ENCODE measurements at places on chromosomes 11 and 22.

DNA sequence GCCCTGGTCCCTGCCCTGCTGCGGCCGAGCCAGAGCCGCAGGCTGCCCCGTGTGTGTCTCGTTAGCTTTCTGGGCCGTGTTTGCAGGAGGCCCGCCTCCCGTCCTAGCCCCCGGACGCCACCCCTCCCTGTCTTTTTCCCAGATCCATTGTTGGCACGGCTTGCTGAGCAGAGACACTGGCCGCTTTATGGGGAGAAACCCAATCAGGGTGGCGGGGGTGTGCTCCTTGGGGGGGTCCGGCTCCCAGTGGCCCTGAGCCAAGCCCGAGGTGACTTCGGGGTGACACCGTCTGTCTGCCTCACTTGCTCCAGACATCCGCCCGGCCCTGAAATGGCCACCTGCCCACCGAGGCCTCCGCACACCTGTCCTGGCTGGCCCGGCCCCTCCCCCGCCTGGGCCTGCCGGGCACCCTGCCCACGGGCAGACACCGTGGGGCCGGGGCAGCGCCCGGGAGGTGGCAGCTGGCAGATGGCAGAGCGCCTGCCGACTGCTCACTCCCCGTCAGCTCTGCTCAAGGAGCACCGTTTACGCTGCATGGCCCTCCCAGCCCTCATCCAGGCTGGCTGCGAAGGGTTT lies 43.1 kb upstream of the PPARA start:
- DNase-seq = peak; percentile 92

DNA sequence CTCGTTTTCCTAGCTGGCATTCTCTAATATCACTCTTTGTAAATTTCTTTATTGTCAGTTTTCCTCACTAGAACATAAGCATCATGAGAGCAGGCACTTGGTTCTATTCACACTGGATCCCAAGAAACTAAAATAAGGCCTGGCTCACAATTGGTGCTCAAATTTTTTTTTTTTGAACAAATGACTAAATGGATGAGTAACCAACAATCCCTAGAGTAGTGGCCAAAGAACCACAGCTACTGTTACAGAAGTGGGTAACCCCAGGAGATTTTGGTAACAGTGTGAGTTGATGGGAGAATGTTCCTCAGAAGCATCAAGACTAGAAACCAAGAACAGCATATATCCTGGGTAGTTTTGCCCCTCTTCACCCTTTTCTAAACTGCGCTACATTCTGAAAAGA lies 572.6 kb downstream of the INSC start:
- no peak for DNase-seq

DNA sequence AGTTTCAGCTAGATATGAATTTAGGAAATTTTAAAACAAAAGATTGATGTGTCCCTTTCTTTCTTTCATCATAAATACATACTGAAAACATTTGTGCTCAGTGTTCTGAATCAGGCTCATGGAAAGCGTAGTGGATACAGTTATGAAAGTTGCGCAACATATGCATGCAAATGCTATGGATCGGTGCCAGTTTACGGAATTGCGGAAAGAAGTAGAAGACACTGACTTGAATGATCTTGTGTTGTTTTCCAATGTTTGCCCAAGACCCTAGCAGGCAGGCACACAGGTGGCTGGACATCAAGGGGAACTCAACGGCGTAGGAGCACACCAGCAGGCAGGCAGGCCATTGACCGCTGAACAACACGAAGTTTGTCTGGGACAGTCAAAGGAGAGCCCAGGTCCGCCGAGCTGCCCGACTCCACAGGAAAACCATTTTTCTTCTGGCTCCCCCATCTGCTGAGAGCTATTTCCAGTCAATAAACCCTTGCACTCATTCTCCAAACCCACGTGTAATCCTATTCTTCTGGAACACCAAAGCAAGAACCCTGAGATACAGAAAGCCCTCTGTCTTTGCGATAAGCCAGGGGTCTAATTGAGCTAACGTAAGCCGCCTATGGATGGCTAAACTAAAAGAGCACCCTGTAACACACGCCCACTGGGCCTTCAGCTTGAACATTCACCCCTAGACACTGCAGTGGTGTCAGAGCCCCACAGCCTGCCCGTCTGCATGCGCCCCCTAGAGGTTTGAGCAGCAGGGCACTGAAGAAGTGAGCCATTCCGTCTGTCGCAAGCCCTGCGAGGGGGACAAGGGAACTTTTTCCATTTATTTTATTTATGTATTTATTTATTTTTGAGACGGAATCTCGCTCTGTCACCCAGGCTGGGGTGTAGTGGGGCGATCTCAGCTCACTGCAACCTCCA lies 7.4 kb upstream of the BIRC3 start:
- no peak for DNase-seq

DNA sequence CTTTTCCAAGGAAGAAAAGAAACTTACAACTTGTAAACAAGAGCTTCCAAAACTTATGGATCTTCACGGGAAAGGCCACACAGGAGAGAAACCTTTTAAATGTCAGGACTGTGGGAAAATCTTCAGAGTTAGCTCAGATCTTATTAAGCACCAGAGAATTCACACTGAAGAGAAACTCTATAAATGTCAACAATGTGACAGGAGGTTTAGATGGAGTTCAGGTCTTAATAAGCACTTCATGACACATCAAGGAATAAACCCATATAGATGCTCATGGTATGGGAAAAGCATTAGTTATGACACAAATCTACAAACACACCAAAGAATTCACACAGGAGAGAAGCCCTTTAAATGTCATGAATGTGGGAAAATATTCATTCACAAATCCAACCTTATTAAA lies 32.4 kb downstream of the GAB2 start:
- DNase-seq = no peak

DNA sequence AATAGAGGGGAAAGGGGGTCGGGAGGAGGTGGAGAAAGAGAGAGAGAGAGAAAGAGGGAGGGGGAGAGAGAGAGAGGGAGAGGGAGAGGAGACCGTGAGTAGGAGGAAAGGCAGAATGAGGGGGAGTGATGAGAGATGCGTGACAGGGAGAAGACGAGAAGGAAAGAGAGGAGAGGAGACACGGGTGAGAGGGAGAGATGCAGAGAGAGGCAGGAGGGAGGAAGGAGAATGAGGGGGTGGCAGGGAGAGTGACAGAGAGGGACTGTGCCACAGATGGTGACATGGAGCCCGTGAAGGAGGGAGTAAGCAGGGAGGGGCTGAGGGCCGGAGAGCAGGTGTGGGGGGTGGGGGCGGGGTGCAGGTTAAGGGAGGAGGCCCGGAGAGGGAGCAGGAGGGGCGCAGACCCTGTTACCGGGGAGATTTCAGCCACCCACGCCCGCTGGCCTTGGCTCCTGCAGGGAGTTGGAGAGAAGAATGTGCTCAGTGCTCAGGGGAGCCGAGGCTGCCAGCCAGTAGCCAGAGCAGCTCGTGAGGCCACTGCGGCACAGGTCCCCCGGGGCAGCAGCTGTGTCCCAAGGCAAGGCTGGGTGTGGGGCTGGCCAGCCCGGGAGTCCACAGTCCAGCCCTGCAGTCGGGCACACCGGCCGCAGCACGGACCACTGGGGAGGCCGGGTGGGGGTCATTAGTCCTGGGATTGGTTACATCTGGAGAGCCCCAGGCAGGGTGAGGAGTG lies at the start of gene SSTR3:
Gene SSTR3, minus strand, starts transcription at position 304 of the 733 bp plus-strand sequence. CDS start 4,674 bp downstream, outside the sequence.
- DNase-seq = no peak

DNA sequence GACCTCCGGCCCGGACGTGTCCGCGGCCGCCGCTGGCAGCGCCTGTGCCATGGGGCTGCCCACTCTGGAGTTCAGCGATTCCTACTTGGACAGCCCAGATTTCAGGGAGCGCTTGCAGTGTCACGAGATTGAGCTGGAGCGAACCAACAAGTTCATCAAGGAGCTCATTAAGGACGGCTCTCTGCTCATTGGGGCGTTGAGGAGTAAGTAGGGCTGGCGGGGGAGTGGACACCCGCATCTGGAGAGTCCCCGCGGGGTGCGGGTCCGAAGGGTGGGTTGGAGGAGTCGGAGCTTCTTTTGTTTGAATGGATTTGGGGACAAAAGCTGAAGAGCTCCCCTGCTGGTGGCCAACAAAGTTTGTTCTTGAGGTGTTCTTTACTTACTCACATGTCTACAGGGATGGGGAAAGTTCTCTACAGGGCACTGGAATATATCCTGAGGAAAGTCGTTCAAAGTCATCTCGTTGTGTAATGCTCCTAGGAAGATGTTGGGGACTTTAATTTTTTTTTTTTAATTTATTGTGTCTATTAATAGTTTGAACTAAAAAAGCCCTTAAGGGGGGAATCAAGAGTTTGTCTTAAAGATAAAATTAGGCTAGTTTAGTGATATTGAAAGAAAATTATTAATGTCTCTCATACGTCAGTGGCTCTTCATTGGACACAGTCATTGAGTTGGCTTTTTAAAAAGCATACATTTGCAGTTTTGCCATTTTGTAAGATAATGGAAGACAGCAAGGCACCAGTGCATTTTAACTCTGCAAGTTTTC lies 725 bp downstream of the ARHGAP42 start:
- DNase-seq = peak; percentile 53

GRCh38 chr22:50675553-50676179 lies 3.0 kb downstream of the SHANK3 start:
- DNase-seq = no peak

DNA sequence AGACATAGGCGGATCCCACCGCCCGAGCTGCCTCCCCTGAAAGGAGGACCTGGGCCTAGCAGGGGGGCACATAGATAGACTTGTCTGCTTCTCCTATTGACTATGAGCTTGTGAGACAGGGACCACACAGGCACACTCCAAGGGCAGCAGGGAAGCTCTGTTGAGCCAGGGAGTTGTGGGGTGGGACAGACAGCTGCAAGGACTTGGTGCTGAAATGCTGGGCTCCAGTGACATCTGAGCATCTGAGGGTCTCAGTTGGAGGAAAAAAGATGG lies 53.4 kb upstream of the ANO1 start:
- DNase-seq = no peak

GRCh38 chr11:124475265-124475664 lies 29.8 kb upstream of the OR8B8 start:
- no peak for DNase-seq

DNA sequence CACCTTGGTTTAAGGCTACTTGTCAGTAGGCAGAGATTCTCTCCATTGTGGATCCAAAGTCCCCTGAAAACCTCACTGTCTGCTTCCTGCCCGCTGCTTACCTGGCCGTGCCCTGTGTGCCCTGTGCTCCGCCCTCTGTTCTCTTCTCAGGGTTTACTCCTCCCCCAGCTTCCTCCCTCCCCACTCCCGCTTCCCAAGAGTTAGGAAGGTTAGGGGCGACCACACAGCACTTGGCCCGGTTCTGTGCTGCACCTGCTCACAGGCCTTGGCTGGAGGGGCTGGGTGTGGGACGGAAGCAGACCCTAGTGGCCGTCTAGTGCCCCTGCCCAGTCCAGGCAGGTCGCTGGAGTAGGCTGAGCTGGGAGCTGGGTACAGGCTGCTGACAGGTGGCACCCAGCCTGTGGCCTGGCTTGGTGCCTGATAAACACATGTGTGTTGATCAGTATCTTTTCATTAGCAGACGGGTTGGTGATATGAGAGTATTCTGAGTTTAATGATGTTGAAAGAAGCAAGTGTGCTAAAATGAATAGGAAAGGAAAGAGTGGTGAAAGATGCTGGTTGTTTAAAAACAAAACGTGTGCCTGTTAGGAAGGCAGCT lies 40.5 kb downstream of the GRAMD4 start:
- DNase-seq = no peak

DNA sequence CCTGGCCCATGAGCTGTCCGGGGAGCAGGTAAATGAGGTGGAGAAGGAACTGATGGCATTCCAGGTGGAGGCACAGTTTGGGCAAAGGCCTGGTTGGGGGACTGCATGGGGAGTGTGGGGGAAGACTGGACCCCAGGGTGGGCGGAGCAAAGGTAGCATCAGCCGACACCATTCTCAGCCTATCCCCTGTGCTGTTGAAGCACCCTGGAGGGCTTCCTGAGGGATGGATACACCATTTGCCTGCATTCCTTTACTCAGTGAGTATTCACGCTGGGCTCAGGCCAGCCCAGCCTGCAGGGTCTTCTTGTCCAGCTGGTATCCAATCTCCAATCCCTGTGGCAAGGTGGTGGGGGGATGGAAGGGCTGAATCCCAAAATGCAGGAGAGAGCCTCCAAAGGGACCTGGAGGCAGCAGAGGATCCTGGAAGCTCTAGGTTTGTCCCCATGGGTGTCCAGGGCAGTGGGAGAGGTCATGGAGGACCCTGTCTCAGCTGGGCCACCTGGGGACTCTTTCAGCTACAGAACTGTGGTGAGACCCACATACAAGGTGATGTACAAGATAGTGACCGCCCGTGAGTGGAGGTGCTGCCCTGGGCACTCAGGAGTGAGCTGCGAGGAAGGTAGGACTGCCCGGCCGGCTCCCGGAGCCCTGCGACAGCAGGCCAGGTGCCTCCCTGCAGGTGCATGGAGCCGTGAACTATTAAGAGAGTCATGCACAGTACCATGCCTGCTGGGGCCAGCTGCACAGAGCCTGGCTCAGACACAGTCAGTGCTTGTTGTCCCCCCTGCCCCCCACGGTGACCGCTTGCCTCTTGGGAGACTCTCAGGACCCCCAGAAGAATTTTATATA lies 9.5 kb downstream of the EMID1 start:
- no peak for DNase-seq

DNA sequence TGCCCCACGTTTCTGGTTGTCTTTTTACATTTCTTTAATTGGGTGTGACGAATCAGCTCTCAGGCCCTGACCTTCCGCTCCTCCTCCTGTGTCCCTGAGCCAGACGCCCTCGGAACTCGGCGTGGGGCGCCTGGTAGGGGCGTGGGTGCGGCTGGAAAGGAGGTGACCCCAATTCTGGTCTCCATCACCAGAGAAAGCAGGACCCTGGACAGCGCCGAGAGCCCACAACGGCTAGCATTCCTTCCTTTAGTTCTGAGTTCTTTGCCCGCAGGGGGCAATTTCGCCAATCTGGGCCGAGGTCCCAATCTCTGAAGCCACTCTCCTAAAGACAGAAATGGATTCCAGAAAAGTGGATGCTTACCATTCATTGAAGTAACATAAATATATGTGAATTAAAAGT lies 11.7 kb upstream of the RBMXL2 start:
- DNase-seq = no peak

DNA sequence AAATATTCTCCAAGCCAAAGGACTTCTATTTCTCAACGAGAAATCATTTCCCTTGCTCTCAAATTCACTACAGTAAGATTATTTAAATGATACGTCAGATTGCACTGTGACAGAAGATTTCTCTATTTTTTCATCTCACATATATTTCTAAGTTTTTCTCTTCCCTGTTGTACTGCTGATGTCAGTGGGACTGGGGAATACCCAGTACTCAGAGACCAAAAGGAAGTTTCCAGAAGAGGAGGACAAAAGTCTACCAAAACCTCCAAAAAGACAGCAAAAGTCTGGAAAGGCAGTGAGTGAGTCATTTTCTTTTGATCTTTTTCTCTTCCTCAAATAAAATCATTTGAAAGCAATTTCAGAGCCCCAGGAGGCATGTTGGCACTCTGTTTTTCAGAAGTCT lies 149.8 kb upstream of the PITPNB start:
- DNase-seq = no peak

- no peak for DNase-seq
Measured at GRCh38 chr11:15097411-15097810, 17.3 kb upstream of the INSC start.

Measured in putamen (tissue), 1 donor.